CD4-positive, alpha-beta T cell (primary cell): ENCODE measurements at places on chromosomes 13 and 19.
A peak's percentile ranks its signal among the peaks of the same experiment; 100 is the strongest.

GRCh38 chr19:44608391-44608821 is 5.0 kb upstream of the IGSF23 start:
- DNase-seq: no peak

DNA sequence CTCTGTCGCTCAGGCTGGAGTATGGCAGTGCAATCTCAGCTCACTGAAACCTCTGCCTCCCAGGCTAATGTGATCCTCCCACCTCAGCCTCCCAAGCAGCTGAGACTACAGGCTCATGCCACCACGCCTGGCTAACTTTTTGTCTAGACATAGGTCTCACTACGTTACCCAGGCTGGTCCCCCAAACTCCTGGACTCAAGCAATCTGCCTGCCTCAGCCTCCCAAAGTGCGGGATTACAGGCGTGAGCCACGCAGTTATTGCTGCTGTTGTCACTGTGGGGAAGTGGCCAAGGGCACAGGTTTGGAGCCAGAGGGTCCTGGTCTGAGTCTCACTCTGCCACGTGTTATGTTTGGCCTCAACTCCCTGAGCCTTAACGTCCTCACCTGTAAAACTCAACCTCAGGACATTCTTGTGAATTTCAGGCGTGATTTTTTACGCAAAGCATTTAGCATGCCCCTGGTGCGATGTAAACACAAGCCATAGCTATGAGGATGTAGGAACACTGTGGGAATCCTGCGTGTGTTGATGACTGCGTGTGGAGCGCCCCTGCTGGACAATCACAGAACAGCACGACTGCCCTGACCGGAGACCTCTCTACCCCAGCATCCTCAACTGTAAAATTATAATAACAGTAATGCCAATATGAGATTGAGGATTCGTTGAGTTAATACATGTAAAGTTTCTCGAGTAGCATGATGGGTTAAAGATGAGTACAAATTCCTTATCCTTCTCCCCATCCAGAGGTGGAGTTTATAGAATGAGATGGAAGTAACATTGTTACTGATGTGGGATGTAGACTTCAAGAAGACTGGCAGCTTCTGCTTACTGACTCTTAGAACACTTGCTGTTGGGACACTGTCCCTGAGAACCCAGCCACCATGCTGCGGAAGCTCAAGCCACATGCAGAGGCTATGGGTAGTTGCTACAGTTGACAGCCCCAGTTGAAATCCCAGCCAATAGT is 41.8 kb upstream of the PNMA8B start:
- peak; percentile 52 for DNase-seq

- DNase-seq: no peak
Observed at GRCh38 chr19:4066176-4066606, 508 bp downstream of the ZBTB7A start.

DNA sequence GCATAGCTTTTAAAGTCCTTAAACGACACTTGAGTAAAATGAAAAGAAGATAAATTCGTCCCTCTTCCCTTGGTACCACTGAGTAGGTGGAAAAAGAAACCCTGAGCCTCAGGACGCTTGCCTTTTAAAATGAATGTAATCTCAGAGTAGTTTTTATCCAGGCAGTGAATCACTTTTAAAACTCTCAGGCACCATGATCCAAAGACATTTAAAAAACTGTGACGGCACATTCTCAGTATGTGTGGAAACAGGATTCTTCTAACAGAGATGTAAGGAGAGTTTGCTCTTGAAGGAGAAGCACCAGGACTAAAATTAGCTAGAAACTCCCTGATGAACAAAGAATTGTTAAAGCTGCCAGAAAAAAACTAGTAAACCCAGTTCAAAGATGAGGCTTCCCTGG is 105.7 kb upstream of the SLC15A1 start:
- DNase-seq: no peak

DNA sequence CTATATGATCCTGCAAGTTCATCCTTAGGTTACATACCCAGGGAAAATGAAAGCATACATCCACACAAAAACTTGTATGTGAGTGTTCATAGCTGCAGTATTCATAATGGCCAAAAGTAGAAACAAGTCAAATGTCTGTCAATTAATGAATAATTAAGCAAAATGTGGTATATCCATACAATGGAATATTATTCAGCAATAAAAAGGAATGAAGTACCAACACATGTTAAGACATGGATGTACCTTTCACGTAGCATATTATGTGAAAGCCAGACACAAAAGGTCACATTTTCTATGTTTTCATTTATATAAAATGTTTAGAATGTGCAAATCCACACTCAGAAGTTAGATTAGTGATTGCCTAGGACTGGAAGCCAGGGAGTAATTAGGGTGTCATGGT is 75.4 kb downstream of the ZNF429 start:
- DNase-seq: no peak

- DNase-seq: no peak
Observed at GRCh38 chr13:73038064-73038463, 20.7 kb upstream of the KLF5 start.

DNA sequence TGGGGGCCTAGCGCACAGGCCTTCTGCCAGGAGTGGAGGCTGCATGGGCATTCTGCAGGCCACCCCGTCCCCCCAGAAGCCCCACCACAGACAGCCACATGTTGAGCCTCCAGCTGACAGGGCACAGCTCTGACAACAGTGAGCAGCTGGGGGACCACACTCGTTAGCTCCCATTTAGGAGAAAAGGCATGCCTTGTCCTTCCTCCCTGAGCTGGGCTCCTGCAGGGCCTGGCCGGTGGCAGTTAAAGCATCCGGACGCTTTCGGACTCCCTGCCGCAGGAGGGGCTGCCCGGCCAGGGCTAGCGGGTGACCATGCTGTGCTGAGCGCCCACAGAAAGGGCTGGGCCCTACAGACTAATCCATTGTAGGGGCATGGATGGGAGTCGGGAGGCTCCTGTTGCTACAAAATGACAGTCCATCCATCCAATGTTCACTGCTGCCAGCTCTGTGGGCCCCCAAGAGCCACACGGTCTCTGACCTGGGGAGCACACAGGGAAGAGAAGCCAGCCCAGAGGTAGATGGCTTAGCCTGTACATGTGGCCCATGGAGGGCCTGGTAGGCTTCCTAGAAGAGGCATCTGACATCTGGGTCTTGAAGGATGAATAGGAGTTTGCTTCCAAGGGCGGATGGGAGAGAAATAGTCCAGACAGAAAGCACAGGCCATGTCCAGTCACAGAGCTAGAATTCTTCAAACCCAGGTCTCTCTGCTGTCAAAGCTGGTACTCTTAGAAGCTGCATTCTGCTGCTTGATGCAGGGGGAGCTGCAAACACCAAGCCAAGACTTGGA is 116.5 kb upstream of the VSTM2B start:
- DNase-seq: no peak

DNA sequence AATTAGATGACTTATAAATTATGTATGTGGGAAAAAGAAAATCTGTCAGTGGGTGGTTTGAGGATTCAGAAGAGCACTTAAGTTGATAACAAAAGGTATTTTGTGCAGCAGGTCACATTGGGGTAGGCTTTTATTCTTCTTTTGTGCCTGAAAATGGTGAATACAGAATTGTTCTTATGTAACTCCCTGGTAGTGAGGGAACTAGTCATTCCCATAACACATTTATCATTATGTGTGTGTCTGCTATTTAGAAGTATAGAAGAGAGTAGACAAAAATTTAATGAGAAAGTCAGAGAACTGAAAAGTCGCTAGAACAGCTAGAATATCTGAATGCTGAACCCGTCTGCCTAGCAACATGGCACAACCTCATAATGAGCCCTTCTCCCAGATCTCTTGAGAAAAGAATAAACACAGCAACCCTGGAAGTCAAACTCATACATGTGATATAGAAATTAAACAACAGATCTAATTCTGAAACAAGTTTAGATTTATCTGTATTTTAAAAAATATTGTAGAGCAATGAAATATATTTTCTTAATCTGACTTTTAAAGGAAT is 111.8 kb upstream of the EDNRB start:
- DNase-seq: no peak

DNA sequence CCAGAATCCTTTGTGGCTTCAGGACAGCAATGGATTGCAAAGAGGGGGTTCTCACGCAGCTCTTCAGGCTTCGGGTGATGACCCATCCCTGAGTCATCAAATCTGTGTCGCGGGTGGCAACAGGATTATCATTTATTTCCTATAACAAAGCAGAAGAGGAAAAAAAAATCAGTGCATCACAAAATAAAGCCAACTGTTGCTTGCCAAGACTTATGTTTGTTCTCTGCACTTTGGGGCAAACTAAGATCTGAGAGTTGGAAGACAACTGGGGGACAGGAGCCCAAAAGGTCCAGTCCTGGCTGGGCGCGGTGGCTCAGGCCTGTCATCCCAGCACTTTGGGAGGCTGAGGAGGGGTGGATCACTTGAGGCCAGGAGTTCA is 6.4 kb downstream of the GNA15 start:
- DNase-seq: no peak

- no peak for DNase-seq
Observed at GRCh38 chr19:5588441-5588840, 20.7 kb upstream of the TINCR start.

GRCh38 chr13:31436478-31436877 is 236.7 kb downstream of the B3GLCT start:
- DNase-seq: no peak

GRCh38 chr13:96444676-96445075 is 354.8 kb downstream of the HS6ST3 start:
- no peak for DNase-seq

DNA sequence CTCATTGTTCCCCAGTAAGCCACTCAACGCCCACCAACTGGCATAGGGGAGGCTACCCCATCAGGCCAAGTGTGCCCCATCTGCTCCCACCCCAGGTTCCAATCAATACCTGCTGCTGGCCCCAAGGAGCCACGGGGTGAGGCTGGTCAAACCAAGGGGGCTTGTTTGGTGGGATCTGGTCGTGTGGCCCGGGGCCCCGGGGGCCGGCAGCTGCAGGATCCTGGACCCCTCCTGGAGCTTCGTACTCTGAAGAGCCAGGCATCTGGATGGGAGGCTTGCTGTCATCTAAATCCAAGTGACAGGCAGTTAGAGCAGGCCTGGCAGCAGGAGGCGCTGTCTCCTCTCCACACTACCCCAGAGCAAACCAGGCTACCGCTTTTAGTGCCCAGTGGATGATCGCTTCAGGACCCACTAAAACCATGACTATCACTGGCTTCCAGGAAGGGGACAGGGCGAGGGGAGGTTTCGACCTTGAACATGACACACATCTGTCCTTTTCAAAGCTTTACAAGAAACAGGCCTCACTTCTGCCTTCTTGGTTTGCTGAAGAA is 14.2 kb downstream of the CHERP start:
- DNase-seq: peak; percentile 35

DNA sequence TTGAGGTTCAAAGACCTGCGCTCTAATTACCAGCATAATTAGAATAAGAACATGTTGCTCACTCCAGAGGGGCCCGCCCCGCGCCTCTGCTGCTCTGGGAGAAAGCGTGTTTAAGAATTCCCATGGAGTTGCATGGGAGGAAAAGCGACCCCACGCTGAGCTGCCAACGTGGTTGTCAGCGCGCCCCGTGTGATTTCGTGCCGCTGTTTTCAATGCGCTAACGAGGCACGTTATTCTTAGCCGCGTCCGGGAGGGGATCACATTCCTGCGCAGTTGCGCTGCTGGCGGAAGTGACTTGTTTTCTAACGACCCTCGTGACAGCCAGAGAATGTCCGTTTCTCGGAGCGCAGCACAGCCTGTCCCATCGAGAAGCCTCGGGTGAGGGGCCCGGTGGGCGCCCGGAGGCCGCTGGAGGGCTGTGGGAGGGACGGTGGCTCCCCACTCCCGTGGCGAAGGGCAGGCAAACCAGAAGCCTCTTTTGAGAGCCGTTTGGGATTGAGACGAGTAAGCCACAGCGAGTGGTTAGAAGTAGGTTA is 173.8 kb upstream of the SOX1 start:
- DNase-seq: no peak

GRCh38 chr13:66506979-66507378 is 723.2 kb downstream of the PCDH9 start:
- DNase-seq: no peak

GRCh38 chr13:98285852-98286594 is 109.0 kb upstream of the RNF113B start:
- DNase-seq: no peak

DNA sequence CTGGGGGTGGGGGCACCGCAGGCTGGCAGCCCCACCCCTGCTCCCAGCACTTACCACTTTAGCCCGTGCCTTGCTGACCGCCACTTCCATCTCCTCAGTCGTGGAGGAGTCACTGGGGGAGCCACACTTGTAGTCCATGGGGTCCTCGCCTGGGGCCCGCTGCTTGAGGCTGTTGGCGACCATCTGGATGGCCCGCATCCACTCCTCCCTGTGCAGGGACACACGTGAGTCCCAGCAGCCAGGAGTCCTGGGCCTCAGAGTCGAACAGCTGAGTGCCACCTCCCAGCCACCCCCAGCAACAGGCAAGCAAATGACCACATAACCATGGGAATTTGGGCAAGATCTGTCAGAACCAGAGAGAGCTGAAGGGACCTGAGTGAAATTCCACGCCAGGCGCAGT is 16.0 kb upstream of the CCNP start:
- DNase-seq: no peak

GRCh38 chr13:113996912-113997745 is 23.3 kb upstream of the C13orf46 start:
- no peak for DNase-seq

DNA sequence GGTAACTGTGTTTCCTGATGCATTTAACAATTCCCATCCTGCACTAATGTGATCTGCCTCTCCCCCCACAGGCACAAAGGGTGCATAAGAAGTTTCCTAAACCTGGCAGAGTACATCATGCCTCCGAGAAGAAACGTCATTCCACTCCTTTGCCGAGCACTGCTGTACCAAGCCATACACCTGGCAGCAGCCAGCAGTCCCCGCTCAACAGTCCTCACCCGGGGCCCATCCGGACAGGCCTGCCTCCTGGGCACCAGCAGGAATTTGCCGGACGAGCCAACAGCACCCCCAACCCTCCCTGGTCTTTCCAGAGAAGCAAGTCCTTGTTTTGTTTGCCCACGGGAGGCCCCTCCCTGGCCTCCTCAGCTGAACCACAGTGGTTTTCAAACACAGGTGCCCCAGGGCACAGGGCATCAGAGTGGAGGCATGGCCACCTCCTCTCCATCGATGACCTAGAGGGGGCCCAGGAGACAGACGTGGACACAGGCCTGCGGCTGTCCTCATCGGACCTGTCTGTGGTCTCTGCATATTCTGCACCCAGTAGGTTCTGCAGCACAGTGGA is 58.3 kb downstream of the FAM124A start:
- DNase-seq: no peak

GRCh38 chr13:43411741-43412140 is 375.0 kb downstream of the ENOX1 start:
- no peak for DNase-seq

- no peak for DNase-seq
Observed at GRCh38 chr13:113948034-113948742, 25.7 kb downstream of the C13orf46 start.

GRCh38 chr13:42272804-42273175 is 838 bp downstream of the AKAP11 start:
- no peak for DNase-seq

DNA sequence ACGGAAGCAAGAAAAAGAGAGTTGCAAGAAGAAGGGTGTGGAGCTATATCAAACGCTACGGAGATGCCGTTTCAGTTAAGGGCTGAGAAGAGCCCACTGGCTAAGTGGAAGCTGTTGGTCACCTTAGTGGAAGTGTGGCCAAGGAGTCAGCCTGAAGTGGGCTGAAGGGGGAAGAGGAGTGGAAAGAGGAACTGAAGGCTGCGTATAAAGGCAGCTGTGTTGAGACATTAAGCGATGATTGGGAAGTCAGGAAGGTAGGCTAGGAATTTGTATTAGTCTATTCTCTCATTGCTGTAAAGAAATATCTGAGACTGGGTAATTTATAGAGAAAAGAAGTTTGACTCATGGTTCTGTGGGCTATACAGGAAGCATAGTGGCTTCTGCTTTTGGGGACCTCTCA is 14.1 kb upstream of the FRY start:
- DNase-seq: no peak

- no peak for DNase-seq
Observed at GRCh38 chr13:41905600-41906254, 55.2 kb downstream of the VWA8 start.
